Skeletal muscle cell (primary cell): ENCODE measurements at places on chromosomes 1 and 21.

GRCh38 chr1:10962483-10962882, 50.0 kb upstream of the TARDBP start:
- DNase-seq = no peak

- DNase-seq = no peak
Observed at GRCh38 chr21:27480841-27481261, 514.0 kb upstream of the ADAMTS5 start.

DNA sequence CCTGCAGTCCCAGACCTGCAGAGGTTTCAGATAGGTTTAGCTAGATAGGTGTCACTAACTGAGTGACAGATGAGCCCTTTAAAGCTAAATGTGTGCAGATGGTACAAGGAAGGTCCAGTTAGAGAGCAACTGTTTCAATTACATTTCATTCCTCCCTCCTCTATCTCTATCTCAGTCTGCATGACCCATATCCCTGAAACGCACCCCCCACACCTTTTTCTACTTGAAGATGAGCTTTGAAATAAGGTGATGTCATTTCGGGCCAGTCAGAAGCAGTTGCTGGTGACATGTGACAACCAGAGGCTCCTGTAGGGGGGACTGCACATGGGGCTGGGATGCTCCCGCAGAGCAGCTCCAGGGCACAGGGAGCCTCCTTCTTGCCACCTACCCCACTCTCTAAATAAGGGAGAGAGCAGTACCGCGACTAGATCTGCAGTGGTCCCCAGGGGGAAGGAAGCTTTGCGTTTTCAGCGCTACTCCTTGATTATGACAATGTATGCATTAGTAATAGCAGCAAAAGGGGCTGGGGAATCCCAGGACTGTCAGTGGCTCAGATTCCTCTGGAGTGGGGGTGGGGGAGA, 4.3 kb downstream of the ATP8B2 start:
- DNase-seq = no peak

DNA sequence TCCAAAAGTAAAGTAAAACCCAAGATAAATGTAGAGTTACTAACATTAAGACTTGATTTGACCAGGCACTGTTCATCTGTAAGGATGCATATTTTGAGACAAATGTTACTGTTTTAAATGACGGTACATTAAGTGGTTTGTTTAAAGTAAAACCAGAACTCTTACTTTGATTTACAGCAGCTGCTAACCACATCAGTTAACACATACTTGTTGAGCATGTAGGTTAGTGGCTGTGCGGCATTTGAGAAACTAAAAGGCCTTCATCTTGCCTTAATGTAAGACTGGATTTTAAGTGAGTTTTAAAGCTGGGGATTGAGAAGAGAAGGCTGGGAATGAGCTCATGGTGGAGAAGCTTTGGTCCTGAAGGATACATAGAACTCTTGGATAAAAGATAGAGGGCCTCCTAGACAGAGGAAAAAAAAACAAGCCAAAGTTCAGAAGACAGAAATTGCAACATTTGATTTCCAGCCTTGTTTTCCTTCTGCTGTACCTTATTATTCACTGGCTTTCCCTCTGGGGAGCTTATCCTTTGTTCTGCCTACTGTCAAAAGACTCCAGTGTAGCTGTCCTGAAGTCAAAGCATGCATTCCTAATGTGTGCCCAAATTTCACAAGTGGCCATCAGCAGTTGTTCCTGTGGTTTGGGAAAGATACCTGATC, 66.6 kb downstream of the MTR start:
- peak; percentile 22 for DNase-seq

DNA sequence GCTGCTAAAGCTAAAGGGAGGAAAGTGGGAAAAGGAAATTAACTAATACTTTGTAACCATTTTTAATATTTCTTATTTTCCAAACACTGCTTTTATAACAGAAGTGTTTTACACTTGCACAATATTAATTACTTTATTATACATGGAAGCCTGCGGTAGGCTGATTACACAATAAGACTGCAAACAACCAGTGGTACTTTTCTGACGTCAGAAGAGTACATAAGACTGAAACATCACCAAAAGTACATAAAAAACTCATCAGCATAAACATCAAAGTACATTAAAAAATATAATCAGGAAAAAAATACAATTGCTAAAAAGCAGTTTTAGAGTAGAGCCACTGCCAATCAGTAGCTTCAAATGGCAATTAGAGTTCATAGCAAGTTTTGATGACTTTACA, 4.6 kb downstream of the ZNF281 start:
- DNase-seq = no peak

- no peak for DNase-seq
Observed at GRCh38 chr1:22164841-22165808, 22.2 kb upstream of the WNT4 start.

- no peak for DNase-seq
Observed at GRCh38 chr1:59070610-59071009, 226.3 kb upstream of the FGGY start.

GRCh38 chr1:4657960-4658541, 3.6 kb downstream of the AJAP1 start:
- no peak for DNase-seq

DNA sequence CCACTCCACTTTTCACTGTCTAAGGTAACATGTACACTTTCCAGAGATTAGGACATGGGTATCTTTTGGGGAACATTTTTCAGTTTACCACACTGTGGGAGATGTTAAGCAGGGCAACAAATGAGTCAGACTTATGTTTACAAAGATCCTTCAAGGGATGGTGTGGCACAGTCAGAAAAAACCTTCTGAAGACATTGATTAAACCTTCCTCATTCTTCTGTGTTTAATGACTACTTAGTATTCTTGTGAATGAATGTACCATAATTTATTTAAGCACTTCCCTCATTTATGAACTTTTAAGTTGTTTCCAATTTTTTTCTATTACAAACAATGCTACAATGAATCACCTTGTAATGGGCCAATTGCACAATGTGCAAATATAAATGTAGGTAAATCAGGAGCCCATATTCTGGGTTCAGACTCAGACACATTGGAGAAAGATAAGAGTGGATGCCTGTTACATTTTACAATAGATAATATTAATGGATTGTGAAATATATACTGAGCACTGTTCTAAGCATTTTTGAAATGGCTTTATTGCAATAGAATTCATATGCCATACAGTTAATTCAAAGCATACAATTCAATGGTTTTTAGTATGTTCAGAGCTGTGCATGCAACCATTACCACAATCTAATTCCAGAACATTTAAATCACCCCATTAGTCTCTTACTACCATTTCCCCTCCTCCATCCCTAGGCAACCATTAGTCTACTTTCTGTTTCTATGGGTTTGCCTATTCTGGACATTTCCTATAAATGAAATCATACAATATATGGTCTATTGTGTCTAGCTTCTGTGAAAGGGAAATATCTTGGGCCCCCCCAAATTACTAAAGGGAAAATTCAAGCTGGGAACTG, 1.9 kb upstream of the SFT2D2 start:
- no peak for DNase-seq

- DNase-seq = no peak
Observed at GRCh38 chr1:215345766-215346165, 221.3 kb upstream of the KCTD3 start.

GRCh38 chr1:31007462-31007991, 58.0 kb downstream of the PUM1 start:
- peak; percentile 49 for DNase-seq

- DNase-seq = no peak
Observed at GRCh38 chr1:23555270-23555985, 3.9 kb downstream of the ID3 start.

DNA sequence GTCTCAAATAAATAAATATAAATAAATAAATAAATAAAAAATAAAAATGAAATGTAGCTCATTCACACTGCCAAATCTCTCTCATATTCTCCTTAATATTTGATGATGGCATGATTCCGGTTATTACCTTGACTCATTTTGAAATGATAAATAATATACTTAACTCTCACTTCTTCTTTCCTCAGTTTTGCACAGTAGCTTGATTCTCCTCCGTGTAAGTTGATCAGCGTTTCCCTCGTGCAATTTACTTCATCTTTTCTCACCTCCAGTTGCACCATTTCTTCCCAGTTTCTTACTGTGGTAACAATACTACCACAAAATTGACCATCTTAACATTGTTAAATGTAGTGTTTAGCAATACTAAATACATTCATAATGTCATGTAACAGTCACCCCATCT, 111.6 kb downstream of the RIPK4 start:
- DNase-seq = no peak

DNA sequence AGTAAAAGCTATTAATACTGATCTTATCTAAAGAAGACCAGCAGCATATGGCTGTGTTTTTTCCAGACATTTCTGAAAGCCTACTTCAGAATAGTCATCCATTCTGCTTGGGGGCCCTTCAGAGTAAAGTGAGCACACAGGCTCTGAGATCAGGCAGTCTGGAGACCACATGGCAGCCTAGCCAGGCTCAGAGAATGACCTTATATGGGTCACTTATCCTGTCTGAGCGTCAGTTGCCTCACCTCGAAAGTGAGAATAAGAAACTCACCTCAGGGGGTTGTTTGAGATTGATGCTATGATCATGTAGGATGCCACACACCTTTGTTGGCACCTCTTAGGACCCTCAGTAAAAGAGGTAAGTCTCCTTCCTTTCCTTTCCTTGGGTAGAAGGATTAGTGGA, 270.4 kb downstream of the GRIK1 start:
- DNase-seq = no peak

DNA sequence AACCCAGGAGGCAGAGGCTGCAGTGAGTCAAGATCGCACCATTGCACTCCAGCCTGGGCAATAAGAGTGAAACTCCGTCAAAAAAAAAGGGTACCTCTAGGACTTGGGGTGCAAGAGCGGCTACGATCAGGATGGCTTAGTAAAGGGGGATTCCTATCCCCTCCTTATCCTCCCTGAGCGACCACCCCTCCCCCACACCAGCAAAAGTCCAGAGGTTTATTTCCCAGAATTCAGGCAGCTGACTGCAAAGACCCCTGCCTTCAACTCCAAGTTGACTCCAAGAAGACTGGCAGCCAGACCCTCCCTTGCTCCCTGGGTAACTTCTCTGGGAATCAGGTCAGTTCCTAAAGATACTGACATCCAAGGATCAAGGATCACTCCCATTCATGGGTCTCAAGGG, 12.4 kb upstream of the PRDM16 start:
- no peak for DNase-seq

DNA sequence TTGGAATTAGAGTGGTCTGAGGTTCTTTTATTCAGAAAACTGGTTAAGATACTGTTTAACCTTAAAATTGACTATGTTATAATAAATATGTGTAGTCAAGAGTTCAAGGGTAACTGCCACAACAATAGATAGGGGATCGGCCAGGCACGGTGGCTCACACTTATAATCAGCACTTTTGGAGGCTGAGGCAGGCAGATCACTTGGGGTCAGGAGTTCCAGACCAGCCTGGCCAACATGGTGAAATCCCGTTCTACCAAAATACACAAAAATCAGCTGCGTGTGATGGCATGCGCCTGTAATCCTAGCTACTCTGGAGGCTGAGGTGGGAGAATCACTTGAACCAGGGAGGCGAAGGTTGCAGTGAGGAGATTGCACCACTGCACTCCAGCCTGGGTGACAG, 39.5 kb downstream of the PDC start:
- no peak for DNase-seq

GRCh38 chr1:36532810-36533401, 50.2 kb upstream of the CSF3R start:
- DNase-seq = no peak

- DNase-seq = no peak
Observed at GRCh38 chr1:236472850-236473788, 50.7 kb upstream of the LGALS8 start.

DNA sequence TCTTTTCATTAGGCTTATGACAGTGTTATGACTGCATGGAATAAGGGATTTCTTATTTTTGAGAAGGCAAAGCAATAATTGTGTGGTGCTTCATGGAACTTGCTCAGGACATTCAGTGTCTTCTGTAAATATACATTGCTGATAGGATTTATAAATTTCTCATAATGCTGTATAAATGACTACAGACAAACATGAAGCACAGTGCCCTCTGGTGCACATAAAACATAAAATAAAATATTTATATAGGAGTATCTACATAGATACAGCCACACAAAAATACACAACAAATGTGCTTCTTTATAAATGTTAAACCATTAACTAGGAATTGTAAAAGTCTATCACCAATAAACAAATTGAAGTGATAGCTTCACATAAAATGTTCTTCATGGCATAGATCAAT, 24.1 kb downstream of the BRINP3 start:
- no peak for DNase-seq

DNA sequence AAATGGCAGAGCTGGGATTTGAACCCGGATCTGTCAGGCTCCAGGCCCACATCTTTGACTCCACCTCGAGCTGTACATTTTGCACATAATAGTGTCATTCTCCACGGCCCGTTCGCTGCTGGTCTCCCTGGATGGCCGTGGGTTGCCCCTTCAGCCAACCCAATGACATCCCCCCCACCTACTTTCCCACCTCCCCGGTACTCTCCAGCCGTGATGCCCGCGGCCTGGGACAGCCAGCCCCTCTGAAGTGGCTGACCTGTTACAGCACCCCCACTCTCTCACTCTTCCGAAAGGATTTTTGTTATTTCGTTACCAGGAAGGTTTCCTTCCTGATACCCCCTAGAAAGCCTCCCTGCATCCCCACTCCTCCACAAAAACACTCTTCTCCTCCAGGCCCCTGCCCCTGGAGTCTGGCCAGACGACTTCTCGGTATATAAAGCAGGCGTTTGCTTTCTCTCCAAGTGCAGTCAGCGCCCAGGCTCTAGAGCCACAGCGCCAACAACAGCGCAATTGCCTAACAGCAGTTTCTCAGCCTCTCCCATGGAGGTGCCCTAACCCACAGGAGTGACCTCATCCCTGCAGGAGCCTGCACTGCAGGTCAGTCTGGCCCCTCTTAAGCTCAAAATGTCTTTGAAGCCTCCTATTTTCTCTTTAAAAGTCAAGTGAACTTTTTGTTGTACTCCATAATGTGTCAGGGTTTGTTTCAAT, 14.5 kb upstream of the GJB5 start:
- DNase-seq = no peak

DNA sequence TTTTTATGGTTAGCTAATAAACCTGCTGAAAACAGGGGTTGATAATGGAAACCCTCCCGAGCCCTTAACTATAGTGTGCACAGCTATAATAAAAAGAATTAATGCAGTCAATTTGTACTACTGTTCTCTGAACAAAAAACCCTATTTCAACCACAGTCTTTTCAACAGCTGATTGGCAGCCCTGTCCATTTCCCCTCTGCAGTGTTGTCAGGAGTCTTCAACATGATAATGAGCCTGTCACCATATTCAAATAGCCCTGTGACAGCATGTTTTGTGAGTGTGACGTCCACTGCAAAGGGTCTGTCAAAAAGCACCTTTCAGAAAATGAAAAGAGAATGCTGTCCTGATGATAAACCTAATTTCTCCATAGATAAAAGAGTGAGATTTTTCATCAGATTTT, 92.7 kb downstream of the ESRRG start:
- DNase-seq = no peak

DNA sequence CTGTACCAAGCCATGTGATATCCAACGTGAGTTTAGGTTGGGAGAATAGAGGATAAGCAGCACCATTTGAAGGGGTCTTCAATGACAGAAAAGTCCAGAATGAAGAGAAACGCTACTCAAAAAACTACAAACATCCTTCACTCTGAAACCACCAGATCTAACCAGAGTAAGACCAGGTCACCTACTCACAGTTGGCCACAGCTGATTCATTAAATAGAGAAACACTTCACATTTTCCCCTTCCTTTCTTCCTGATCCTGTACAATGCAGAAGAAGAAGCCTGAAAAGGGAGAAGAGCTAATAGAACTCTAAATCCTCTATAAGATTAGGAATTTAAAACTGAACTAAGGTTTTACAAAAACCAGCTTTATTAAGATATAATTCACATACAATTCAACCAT, 19.4 kb upstream of the SETDB1 start:
- DNase-seq = no peak

GRCh38 chr1:164569241-164569640, 10.3 kb downstream of the PBX1 start:
- DNase-seq = no peak

- DNase-seq = no peak
Observed at GRCh38 chr1:6464514-6464836, 1.5 kb downstream of the TNFRSF25 start.
